ENCODE measurements at places on chromosomes 7 and 10.

DNA sequence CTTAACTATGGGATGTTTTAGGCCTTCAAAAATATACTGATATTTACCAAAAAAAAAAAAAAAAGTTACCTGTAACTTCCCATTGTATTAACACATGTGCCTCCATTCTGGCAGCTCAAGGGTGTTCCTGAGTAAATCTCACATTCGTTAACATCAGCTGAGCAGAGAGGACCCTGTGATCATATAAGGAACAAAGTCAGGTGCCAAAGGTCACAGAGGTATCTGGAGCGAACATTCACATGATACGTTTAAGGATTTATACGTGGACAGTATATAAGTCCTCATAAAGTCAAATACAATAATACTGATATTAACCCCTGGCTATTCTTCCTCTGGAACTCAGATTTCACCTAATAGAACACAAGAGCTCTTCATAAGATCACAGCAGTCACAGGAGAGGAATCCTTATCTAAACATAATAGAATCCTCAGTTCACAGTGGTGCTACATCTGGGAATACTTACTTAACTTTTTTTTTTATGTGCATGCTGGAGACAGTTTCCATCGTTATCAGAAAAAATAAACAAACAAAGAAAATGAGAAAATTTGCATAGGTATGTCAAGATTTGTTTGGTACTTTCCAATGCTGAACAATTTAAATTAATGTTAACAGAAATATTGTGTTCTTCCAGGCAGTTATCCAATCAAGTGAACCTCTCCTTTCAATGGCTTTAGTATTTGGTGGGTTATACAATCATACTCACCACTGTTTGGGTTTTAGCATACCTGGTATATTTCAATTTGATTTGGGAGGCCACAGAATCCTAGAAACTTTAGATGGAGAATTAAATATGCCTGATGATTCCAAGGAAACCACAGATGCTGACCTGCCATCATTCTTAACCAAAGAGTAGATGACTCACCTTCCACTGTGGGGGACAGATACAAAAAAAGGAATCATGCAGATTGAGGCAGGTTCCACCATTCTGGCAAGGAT, 6.6 kb downstream of the CUBN start:
- no peak for DNase-seq

DNA sequence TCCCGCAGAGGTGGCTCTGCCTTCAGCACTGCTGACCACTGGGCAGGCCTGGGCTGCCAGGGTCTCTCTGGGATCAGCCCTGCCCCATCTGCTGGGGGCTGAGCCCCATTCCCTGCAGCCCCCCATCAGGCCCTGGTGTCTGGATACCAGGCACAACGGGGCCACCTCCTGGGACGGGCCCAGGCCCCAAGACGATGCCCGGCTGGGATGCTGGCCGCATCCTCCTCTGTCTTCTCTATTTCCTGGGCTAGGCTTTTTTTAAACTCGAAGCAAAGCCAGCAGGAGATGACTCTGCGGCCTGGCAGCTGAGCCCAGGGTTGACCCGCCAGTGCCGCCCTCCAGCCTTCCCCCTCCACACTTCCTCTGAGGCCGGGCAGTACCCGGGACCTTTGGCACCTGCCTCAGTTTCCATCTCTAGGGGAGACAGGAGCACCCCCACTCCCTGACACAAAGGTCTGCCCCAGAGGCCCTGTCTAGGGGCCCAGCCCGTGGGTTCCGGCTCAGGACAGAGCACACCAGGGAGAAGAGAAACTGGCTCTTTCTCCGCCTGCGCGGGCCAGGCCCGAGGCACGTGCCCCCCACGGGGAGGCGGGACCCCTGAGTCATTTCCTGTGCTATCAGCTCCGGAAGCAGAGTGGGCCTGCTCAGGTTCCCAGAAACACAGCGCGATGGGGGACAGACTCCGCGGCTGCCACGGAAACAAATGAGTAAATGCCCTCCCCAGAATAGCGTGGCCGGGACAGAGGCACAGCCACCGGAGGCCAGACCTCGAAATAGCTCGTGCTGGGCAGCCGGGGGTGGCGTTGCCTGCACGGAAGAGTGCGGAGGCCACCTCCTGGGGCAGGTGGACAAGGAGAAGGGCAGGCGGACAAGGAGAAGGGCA, 84.6 kb upstream of the PDGFA start:
- peak; percentile 96 for DNase-seq

- DNase-seq = peak; percentile 59
These were observed 1.0 kb downstream of the CDK6 start for GRCh38 chr7:92835261-92835850.

DNA sequence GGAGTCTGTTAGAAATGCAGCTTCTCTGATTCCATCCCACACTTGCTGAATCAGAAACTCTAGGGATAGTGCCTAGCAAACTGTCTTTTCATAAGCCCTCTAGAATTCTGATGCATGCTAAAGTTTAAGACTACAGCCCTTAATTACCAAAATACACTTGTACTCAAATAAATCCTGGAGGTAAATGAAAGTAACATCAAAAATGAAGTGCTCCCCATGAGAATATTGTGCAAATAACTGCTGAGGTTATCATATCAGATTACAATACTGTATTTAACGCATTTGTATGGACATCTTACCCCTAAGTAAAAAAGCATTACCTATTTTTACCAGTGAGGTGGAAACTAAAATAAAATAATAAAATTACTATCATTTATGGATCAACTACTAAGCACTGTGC, 104.7 kb downstream of the CHCHD3 start:
- no peak for DNase-seq

DNA sequence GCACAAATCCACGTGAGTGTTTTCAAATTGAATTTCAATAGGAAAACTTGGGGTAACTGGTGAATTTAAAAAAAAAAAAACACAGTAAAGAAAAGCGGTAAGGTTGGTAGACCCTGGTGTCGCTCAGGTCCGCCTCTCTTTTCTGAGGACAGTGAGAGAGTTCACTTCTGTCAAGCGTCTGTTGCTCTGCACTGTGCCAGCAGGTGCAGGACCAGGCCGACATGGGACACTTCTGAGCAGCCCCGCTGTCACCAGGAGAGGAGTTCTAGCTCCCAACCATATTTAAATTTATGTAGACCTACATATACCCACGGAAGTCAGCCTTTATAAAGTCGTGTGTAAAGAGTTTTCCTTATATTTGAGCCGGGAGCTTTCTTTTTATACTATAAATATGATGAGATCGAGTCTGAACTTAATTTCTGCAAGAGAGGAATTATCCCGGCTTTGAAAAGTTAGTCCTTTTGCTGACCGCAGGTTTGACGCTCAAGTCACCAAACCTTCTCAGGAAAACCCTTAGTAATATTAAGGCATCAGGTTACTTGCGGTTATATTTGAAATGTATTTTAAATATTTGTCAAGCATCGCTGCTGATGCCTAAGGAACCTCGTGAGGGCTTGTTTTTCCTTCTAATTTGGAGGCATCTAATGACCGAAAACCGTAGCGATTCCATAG, 531 bp downstream of the IKZF1 start:
- DNase-seq = peak; percentile 35

- DNase-seq = no peak
These were observed 556.1 kb downstream of the ATRNL1 start for GRCh38 chr10:115649217-115649616.
